Activated CD4-positive, alpha-beta T cell treated with anti-CD3 and anti-CD28 coated beads, Interleukin-2, amount 50 U/mL, for 1 hour (primary cell): ENCODE measurements at places on chromosomes 2 and 18.

DNA sequence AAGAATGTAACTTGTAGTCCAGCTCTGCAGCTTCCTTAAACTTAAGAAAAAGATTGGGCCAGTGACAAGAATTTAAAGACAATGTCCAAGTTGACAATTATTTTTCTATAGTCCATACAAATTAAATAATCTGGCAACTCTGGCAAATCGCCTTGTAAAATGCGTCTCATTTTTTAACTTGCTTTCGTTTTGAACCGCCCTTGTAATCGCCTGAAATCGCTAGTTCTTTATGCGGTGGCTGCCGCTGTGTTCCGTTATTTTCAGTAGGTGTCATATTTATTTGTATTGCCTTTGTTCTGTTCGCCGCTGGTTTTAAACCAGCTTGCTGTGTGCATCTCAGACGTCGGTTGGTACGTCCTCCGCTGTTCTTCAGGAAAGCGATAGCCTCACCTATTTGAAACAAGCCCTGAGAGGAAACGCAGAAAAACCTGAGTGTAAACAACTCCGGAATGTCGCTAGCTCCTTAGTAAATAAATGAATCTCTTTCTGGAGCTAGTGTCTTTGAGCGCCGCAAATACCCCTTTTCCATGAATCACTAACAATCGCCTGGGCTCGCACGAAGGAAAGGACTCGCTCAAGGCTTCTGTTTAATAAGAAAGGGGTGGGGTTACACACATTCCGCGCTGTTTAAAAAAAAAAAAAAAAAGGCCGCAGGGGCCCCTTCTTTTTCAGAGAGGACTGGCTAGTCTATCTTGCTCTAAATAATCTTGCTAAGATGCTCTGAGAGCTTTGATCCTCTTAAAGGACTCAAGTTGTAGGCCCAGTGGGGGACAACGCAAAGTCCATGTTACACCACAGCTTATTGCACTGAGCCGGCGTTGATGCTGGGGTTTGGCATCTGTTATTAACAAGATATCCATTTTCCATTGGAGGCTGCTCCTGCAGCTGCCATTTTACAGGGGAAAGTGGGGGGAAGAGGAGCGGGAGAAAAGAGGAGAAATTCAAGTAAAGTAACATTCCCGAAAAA lies 3.0 kb downstream of the HOXD8 start:
- no peak for DNase-seq

DNA sequence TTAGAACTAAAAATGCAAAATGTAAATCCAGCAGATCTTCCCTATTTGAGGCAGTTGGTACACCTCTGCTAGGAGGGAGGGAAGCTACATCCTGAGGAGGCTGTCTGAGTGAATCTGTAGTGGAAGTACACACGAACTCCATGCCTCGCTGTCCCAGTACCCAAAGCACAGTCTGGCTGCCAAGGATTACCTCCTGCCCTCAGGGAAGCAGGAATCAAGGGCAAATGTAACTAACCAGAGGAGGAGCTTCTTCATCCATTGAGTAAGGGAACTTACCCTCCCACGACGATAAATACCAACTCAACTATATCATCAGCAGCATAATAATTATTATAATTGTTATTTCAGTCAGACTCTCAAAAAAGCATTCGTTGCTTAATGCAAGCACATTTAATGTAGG lies 2.1 kb downstream of the DHRS9 start:
- DNase-seq: no peak

DNA sequence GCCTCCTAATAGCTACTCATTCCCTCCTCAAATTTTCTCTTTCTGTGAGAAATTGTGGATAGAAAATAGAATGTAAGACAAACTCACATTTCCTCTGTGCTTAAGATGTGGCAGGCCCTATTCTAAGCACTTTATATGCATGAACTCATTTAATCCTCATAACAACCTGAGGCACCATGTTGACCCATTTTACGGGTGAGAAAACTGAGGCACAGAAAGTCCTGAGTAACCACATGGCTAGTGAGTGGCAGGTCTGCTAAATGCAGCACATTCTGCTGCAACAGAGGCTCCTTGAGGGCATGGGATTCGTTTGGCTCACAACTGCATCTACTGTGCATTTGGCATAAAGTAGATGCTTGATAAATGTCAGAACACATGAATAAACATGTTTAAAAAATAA lies 22.7 kb upstream of the RNF149 start:
- DNase-seq: no peak

DNA sequence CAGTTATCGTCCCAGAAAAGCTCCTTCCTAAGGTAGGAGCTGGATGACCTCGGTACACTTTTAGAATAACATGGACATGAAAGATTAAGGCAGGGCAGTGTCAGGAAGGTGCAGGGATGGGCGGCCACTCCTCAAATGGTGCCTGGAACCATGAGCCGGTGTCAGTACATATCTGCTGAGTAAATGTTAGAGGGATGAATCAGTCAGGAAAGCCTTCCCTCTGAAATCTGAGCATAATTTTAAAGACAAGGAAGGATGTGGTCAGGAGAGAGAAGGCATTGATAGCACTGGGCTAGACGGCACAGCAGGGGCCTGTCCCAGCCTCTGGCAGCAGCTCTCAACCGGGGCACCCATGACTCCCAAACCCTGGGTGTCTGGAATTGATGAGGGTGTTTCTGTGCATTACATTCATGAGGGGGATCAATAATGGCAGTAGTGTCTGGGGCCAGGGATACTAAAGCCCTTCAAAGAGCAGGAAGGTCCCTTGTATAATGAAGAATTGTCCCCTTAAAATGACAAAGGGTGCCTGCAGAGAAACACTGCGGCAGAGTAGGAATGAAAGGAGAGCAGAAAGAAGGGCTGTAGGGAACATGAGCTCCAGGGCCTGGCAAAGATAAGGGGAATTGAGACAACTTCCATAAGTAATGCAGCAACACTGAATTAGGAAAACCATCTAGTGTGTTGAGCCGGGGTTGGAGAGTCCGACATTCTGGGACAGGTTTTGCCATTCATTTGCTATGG lies 162.3 kb upstream of the REV1 start:
- DNase-seq: no peak

DNA sequence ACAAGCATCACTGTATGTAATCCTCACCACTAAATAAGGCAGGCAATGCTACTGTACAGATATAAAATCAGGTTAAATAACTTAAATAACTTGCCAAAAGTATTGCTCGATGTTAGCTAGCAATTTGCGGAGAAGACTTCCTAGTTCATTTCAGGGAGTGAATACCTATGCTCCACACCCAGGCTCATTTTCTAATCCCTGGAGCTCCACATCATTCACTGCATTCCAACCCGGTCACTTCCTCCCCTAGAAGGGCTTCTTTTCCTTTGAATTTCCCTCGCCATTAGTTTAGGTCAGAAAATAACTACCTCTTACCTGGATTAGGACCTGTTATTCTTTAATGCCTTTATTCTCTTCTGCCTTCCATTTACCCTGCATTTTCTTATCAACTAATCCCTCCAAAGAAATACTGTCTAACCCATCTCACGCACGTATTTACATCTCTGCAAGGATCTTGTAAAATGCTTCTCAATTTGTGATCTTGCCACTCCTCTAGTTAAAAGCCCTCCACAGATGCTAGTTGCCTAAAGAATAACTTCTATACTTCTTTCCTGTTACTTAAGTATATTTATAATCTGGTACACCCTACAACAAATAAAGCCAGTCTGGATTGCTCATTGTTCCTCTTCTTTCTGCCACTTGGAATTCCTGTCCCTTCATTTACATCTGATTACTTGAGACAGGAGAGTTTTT lies 599.8 kb downstream of the NRXN1 start:
- DNase-seq: no peak

DNA sequence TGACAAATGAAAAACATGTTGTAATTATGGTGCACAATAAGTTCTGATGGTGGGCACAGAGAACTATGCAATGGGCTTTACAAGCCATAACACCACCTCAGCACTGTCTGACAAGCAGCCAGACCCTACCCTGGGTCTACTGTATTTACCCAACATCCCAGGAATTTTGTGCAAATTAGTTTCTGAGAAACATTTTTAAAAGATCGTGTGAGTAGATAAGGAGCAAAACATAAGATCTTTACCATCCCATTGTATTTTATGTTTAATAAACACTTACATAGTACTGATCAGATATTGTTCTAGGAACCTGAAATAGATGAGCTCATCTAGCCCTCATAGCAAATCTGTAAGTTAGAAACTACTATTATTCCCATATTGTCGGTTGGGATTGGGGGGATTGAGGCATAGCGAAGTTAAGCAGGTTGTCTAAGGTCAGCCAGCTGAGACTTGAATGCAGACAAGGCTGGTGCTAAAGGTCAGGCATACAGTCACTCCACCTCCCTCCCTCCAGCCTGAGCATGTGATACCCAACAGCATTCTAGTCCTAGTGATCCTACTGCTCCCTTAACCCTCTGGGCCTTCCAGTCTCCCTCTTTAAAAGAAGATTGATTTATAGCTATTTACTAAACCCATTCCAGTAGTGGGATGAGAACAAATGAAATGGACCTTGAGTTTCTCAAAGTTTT lies 67.4 kb upstream of the STAM2 start:
- DNase-seq: no peak

DNA sequence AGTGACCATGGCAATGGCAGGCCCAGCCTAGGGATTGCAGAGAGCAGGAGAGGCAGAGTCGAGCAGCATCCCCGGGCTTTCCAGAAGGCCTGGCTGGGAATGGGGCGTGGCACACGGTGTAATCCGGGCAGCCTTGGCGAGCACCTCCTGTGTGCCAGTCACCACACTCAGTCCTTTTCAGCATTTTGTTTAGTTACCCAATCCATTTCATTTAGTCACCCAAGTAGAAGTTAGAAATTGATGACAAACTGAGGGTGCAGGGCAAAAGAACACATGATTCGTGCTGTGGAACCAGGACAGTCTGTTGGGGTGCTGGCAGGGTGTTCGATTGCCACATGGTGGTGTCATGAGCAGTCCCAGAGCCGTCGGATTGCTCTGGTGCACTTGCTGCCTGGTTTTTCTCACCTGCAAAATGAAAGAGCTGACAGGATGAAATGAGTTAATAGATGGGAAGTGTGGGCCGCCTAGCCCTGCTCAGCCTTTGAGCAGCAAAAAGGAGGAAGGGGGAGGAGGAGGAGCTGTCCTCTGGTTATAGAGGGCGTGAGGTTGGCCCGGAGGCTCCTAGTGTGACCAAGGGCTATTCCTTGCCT lies 299.4 kb downstream of the AGAP1 start:
- DNase-seq: no peak

GRCh38 chr2:191666226-191666625 lies 11.7 kb upstream of the NABP1 start:
- DNase-seq: no peak

- DNase-seq: no peak
These were observed 4.2 kb downstream of the HOXD11 start for GRCh38 chr2:176111309-176111663.

- no peak for DNase-seq
These were observed 1322.0 kb downstream of the LRP1B start for GRCh38 chr2:140808820-140809219.

- DNase-seq: no peak
These were observed 190.7 kb upstream of the CXCR4 start for GRCh38 chr2:136308611-136309010.

DNA sequence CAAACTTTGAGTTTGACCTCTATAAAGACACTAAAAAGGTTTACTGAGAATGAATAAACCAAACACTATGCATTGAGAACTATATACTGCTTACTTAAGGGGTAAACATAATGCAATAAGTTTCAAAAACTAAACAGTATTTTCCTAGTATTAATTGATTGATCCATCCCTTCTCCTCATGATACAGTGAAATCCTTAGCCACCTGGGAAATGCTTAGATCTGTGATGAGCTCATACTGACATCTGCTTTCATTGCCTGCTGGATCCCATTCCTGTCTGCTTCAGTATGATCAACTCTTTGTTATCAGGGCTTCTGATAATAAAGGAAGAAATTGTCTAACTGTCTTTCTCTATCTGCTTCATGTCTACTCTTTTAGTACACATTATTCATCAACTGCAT lies 74.9 kb upstream of the UBE2E3 start:
- no peak for DNase-seq

GRCh38 chr18:58298251-58299134 lies 254.5 kb downstream of the NEDD4L start:
- no peak for DNase-seq

- DNase-seq: no peak
These were observed 53.8 kb upstream of the SLC5A7 start for GRCh38 chr2:107932488-107932887.

- DNase-seq: no peak
These were observed 107.7 kb downstream of the ICA1L start for GRCh38 chr2:202763916-202764315.

GRCh38 chr2:130835766-130836015 lies 1.0 kb upstream of the ARHGEF4 start:
- no peak for DNase-seq

- DNase-seq: no peak
These were observed 73.4 kb downstream of the RPRM start for GRCh38 chr2:153405196-153405595.

DNA sequence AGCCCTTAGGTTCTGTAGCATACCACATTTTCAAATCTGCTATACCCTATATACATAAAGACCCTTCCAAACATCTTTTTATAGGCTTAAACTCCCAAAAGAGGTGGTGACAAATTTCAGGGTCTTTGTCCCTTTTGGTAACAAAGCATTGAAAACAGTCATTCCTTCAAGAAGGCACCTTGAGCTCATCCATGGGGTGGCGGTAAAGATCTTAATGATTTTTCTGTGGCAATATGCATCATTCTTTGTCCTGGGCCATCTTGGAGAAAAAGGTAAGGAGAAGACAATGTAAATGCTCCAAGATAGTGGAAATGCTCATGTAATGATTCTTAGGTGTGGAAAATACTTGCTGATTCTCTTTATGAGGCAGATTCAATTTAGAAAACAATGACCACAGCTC lies 890.5 kb downstream of the CNTNAP5 start:
- no peak for DNase-seq

- no peak for DNase-seq
These were observed 21.0 kb upstream of the CTLA4 start for GRCh38 chr2:203846490-203847105.

DNA sequence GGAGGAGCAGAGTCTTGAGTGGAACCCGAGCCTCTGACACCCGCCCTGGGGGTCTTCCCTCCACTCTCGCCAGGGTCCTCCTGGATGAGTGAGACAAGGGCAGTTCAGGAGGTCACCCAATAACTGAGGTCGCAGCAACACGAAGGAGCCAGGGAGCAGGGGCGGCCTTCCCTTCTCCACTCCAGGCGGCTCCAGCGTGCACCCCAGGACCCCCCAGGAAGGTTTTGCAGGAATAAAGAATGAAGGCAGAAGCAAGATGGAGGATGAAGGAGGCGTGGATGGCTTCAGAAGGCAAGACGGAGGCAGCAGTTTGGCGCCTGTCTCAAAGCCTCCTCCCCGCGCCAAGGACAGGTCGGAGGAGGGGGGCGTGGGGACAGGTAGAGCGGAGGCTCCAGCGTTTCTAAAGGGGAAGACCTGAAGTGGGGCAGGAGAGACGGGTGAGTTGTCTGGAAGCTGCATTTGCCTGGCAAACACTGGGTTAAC lies 579 bp upstream of the ITM2C start:
- DNase-seq: no peak

- DNase-seq: peak; percentile 9
These were observed 3.8 kb upstream of the OSR1 start for GRCh38 chr2:19362094-19362754.

- no peak for DNase-seq
These were observed 26.4 kb downstream of the STPG4 start for GRCh38 chr2:47128705-47129104.
